Urothelium cell line (cell line): ENCODE measurements at places on chromosomes 16 and 17.

- no peak for DNase-seq
Measured at GRCh38 chr17:2215616-2216364, 87.8 kb downstream of the SMG6 start.

GRCh38 chr16:17453364-17454038 is 17.3 kb downstream of the XYLT1 start:
- DNase-seq = no peak

DNA sequence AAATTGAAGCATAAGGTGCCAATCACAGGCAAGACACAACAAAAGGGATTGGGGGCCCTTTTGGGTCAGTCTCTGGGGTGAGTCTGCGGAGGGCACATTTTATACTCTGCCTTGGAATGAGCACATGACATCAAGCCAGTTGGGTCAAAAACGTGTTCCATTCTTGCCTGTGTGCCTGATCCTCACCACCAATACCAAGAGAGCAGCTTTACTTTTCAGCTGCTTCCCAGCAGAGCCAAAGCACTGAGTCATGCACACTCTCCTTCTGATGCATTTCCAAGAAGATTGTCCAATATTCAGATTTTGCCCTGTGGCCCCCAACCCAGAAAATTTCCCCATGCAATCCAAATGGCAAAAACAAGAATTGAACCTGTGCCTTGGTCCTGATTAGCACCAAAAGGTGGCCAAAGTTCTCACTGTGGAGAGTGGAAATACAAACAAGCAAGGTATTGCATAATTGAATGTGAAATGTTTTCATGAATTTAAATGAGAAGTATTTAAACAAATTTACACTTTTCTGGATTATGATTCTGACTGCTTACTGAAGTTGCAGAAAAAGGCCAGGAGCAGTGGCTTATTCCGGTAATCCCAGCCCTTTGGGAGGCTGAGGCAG is 217.8 kb upstream of the SOX9 start:
- peak; percentile 24 for DNase-seq

DNA sequence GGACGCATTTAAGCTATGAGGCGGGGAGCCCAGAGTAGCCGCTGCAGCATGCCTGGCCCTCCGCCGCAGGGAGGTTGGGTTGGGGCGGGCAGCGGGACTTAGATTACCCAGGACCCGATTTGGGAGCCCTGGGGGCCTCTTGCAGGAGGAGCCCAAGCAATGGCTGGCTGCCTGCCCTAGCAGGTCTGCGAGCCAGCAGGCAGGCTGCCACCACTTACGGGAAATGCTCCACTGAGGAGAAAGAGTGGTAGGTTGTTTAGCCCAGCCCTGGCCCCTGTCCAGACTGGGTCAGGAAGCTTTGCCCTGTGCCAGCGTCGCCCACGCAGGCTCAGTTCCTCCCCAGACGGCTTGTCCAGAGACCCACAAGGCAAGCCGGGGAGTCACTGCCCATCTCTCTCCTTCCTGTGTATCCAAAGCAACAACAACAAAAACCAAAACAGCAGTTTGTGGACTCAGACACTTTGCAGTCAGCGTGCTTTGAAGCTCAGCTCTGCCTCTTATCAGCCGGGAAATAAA is 10.3 kb upstream of the TVP23A start:
- DNase-seq = peak; percentile 82

- no peak for DNase-seq
Measured at GRCh38 chr17:38613981-38614779, 8.4 kb upstream of the SRCIN1 start.

DNA sequence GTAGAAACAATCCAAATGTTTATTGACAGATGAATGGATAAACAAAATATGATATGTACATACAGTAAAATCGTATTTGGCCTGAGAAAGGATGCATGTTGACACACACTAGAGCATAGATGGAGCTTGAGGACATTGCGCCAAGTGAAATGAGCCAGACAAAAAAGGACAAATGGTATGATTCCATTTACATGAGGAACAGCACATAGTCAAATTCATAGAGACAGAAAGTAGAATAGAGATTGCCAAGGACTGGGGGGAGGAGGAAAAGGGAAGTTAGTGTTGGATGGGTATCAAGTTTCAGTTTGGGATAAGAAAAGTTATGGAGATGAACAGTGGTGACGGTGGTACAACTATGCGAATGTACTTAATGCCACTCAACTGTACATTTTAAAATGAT is 47.9 kb downstream of the COPRS start:
- DNase-seq = no peak

DNA sequence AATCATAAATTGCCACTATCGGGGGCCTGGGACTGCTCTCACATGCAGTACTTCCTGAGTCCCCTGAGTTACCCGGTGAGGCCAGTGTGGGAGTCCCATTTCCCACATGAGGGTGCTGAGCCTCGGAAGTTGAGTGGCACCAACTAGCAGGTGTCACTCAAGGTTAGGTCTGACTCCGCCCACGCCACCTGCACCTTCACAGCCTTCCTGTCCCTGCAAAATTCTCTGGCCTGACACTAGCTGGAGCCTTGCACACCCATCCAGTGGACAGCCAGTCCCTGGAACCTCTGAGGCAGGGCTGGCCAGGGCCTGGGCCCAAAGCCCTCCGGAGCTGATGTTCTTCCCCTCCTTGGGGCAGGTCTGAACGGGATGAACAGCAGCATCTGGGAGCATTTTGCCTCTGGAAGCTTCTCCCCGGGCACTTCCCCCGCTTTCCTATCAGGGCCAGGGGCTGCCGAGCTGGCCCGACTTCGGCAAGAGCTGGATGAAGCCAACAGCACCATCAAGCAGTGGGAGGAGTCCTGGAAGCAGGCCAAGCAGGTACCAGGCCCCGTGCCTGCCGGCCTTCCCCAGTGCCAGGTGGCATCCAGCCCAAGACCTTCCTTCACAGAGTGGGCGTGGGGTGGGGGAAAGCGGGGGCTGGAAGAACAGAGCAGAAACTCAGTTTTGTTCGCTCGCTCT is 21.9 kb downstream of the UNC13D start:
- no peak for DNase-seq
